ENCODE measurements at places on chromosomes 3 and 15.

GRCh38 chr3:48504051-48504946 is at the start of gene SHISA5:
Gene SHISA5, minus strand, starts transcription at chr3:48504174. Its CDS starts 80 bp downstream, at chr3:48504094.
- peak; percentile 22 for DNase-seq

- DNase-seq, result no peak
Measured at GRCh38 chr15:40787991-40788390, 18.2 kb downstream of the C15orf62 start.

- DNase-seq, result no peak
Measured at GRCh38 chr3:159664006-159664405, 324.6 kb upstream of the IL12A start.

GRCh38 chr3:43632269-43632733 is 10.5 kb upstream of the ANO10 start:
- DNase-seq, result no peak

DNA sequence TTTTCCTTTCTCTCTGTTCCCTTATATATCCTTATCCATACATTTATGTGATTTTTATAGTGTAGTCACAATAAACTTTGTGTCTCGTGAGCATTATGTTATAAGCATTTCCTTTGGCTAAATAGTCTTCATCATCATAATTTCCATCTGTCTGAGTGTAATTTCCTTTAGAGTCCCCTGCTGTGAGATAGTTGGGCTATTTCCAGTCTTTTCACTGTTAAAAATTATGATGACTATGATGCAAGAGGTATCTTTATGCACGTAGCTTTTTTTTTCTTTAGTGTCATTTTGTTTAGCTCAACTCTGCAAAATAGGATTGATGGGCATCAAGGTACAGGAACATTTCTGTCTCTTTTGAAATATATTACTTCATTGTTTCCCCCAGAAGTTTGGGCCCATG is 26.9 kb upstream of the CA12 start:
- no peak for DNase-seq

- no peak for DNase-seq
Measured at GRCh38 chr3:149969110-149969939, 1.4 kb downstream of the PFN2 start.

- DNase-seq, result no peak
Measured at GRCh38 chr3:45684327-45684892, 4.8 kb upstream of the SACM1L start.

DNA sequence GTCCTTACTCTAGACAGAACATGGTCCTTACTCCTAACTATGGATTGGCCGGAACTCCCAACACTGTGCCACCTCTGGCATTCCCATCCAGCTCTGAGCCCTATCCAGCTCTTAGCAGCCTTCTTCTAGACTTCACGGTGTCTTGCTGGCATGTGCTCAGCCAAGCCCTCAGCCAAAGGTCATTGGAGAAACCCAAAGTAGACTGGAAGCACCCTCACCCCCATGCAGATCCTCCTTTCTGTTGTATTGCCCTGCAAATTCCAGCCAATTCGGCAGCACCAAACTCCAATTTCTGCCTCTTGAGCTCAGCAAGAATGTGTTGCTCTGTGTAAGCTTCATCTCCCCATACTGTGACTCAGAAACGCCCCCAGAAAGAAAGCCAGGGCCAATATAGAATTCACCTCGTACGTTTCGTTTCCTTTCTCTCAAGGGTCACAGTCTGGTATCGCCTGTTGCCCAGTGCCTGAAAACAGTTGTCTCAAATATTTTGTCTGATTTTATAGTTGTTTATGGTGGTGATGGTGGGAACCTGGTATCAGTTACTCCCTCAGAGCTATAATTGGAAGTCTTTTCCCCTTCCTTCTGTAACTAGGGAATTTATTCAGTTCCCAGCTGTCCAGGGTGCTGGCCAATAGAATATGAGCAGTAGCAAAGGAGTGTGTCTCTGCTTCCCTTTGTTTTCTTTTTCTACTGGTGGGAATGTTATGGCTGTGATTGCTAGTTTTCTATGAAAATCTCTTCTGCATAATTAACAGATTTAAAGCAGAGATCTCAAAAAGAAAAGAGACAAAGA is 28.4 kb upstream of the EPHB3 start:
- no peak for DNase-seq

DNA sequence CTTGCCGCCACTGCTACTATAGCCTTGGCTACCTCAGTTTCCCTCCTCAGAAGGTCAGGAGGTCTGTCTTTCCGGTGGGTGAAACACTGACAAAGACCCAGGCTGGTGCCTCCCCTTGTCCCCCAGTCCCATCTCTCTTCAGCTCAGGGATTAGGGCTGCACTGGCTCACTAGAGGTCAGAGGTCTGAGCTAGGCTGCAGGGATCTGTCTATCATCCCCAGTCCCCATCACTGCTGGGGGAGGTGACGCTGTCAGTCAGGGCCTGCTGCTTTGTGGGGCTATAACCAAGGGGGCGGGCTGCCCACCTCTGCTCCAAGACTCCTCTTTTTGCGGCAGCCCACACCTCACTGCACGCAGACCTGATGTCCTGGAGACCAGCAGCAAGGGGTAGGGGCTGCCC is 13.7 kb downstream of the SEMA3F start:
- no peak for DNase-seq

DNA sequence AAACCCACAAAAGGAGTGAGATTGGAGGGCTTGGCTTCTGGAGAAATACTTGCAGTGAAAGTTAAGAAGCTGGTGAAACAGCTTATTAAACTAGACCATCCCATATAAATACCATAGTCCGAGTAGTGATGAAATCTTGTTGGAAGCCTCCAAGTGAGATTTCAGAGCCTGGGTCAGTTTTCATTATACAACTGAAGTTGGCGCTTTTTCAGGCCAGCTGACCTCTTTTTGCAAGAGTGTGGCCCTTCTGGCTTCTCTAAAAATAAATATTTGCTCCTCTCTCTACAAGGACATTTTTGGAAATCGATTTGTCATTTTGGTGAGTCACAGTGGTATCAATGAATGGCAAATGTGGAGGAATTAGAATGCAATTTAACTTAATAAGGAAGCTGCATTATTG is 51.2 kb upstream of the THRB start:
- DNase-seq, result no peak

- no peak for DNase-seq
Measured at GRCh38 chr15:43070893-43071292, 34.9 kb downstream of the UBR1 start.

DNA sequence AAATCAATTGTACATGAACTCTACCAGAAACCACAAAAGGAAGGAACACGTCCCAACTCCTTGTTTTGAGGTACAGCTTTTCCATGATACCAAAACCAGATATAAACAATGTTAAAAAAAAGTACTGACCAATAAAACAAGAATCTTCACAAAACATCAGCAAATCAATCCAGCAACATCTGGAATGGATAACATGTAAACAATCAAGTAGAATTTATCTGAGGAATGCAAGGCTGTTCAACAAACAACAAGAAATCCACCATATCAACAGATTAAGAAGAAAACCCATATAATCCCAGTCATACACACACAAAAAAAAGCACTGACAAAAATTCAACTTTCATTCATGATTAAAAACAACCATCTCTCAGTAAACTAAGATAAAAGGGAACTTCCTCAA is 26.7 kb downstream of the TJP1 start:
- no peak for DNase-seq

- no peak for DNase-seq
Measured at GRCh38 chr3:168090306-168091085, 5.2 kb downstream of the GOLIM4 start.

- DNase-seq, result no peak
Measured at GRCh38 chr15:33100314-33100713, 94.2 kb downstream of the FMN1 start.
